SJSA1 (cell line): ENCODE measurements at places on chromosomes 12 and 14. TPM values are rescaled to one million over a fixed set of nuclear protein-coding genes. Genes with fewer than 3 reads are reported as not detected.

DNA sequence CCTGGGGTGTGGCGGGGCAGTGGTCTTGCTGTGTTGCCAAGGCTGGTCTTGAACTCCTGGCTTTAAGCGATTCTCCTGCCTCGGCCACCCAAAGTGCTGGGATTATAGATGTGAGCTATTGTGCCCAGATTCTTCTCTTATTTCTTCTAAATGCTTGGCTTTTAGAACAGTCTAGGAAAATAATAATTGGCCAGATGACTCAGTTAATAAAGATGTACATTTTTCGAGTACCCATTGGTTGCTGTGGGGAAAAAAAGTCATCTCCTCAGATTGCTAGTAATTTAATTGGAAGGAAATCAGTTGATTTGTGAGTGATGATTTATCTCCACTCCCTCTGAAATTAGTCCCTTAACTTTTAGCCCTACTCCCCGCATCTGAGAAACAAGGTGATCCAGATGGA is 45.5 kb downstream of the CHST11 start:
- H3K36me3 ChIP-seq, result no peaks in the 10 kb centered on the region
- no peak overlapping the region for H3K27ac ChIP-seq

- no peaks in the 10 kb centered on the region for H3K4me1 ChIP-seq
- no peaks in the 10 kb centered on the region for H3K36me3 ChIP-seq
- H3K4me3 ChIP-seq, result no peak overlapping the region
- no peaks in the 10 kb centered on the region for H3K27me3 ChIP-seq
These were observed 45.6 kb downstream of the GPHB5 start for GRCh38 chr14:63273129-63273528.

GRCh38 chr12:52090291-52090690 is 10.8 kb downstream of the SMIM41 start:
- H3K27ac ChIP-seq, result no peak overlapping the region
- DNase-seq, result no peak
- H3K4me3 ChIP-seq, result no peak overlapping the region
- H3K4me1 ChIP-seq, result no peaks in the 10 kb centered on the region

Gene ACTR10
- total RNA-seq, result 79.8 and 82.6 TPM in 2 replicates

Gene KRT73
- total RNA-seq, result not detected in 2 replicates
